Epithelial cell of prostate (primary cell): ENCODE measurements at places on chromosomes 1 and 21.

DNA sequence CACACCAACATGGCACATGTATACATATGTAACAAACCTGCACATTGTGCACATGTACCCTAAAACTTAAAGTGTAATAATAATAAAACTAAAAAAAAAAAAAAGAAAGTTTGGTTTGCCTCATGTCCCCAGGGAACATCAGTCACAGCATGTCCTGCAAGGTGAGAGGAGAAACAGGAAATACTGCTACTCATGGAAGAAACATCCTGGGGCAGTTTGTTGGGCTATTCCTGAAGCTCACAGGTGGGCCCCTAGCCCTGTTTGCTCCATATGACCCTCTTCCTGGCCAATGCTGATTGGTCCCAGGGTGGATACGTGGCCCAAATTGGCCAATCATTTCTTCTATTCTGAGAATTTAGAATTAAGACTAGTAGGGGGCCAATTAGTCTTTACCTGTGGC, 103.4 kb upstream of the ADAR start:
- no peak for DNase-seq

- DNase-seq: no peak
Measured at GRCh38 chr1:159088050-159088449, 11.5 kb upstream of the AIM2 start.

DNA sequence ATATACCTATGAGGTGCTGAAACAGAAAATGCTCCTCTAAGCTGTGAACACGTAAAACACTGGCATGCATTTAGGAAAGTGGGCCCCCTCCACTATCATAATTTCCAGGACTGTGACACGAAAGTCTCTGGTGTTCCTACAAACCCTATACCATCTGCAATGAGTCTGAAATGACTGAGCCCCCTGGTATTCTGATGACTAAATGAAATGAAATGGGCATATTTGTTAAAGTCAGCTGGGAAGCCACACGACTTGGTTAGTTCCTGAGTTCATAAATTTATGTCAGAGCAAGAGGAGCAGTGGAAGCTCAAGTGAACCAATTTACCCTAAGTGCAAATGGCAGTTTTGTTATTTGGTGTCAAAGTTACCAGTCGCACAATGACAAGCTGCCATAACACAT, 182.3 kb downstream of the KCTD3 start:
- no peak for DNase-seq

DNA sequence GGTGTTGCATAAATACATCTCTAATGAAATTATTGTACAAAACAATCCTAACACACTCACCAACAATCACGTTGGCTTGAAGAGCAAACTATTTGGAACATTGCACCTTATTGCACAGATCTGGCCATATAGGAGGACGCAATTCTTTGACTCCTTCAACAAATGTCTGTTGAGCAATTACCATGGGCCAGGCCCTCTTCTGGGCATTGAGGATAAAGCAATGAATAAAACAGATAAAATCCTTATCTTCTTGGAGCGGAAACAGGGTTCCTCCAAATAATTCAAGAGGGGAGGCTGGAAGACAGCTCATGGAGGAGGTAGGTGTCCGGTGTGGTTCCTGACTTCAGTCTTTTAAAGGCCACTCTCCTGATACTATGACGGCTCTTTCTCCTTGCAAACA, 43.3 kb downstream of the PAX7 start:
- DNase-seq: no peak

DNA sequence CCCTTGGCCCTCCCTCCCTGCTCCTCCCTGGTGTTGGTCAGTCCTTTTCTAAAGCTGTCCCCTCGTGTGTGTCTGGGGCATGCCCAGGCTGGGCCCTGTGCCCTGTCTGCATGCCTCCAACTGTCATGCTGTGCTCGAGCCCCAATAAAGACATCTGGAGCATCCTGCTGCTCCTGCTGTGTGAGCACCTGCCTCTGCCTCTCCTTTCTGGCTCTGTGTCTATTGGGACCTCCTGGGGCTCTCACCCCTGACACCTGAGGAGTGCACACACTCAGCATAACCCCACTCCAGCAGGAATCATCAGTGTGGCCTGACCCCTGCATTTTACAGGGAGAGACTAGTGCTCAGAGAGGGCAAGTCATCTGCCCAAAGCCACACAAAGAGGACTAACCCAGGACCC, 23.7 kb downstream of the KCNC4 start:
- DNase-seq: no peak

DNA sequence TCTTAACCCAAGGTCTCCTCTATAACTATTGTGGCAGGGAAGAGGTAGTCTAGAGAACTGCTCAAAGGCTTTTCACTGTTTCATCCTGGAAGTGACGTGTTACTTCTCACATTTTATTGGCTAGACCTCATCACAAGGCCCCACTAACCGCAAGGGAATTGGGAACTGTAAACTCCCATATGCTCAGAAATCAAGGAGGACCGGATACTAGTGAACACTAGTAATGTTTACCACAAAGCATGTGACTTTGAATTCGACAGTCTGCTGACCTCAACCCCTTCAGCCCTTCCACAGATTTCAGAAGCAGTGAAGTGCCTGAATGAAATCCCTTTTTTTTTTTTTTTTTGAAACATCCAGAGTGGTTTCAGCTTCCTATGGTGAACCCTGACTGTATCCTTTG, 3.4 kb upstream of the EEIG2 start:
- no peak for DNase-seq

GRCh38 chr1:100626397-100626796, 88.5 kb downstream of the GPR88 start:
- DNase-seq: no peak

DNA sequence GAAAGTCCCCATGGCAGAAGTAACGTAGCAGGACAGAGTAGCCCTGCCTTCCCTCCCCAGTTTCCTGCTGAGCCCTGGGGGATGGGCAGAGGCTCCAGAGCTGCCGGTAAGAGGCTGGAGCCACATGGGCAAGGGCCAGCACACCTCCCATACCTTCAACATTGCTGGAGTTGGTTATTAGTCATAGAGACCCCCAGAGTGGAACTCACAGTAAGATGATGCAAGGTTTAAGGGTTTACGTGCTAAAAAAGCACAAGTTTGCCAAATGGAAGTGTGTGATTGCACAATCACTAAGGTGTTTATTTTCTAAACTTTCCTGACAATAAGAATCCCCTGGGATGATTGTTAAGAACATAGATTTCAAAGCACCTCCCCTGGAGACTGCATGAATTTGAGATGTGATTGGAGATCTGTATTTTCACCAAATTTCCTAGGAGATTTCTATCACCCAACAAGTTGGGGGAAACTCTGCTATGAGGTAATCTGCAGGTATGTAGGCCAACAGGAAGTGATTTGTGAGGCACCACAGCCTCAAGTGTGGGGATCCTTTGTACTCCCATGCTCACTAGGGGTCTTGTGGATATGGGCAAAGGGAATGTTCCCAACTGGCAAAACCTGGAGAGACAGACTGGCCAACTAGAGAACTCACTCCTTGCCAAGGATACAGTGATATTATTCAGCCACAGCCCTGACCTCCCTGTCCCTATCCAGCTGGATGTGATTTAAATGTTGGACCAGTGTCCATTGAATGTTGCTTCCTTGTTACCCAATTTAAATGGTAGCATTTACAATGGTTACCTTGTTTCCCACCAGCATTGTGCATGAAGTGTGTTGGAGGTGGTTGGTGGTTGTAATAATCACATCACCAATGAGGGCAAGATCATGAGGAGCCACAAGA, 37.1 kb upstream of the CSF1 start:
- no peak for DNase-seq

DNA sequence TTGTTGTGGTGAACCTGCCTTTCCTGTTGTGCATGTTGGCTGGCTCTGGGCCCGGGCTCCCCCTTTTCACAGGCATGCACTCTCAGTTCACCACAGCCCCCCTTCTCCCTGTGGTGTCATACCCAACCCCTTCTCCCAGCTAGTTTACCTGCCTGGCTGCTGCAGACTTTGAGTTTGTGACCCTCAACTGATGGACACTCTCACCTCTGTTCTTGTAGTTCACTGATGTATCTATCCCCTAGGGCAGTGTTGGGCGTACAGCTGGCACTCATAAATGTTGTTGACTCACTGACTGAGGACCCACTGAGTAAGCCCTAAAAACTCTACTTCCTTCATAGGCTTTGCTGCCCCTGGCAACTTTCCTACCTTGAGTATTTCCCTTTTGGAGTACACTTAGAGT, 54.9 kb downstream of the WDR64 start:
- DNase-seq: peak; percentile 88

DNA sequence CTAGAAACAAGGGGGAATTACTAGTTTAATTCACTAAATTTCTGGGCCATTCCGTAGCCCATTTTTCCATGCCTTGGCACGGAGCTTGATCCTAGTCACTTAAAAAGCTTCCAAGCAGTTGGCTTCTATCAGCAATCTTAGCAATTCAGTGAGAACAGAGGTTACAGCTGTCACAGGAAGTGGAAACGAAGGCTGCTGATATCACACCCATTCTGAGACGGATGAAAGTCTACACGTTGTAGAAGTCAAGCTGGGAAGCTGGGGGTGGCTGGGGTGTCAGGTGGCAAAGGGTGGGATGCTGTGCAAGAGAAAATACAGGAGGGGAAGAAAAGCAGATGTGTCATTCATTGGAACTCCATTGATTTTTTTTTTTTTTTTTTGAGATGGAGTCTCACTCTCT, 11.8 kb upstream of the STMN1 start:
- DNase-seq: no peak

GRCh38 chr1:2214541-2215241, 13.4 kb upstream of the SKI start:
- no peak for DNase-seq

DNA sequence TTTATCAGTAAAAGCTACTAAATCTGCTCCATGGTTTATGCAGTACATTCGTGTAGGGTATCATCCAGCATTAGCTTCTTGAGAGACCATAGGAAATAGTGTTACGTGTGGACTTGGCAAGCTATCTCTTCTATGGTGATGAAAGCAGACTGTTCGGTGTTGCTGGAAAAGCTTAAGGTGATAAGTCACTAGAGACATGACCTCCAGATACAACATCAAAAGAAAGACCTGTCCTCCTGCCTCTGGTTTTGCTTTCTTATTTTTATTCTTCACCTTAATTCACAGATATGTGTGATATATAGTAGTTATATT, 53.5 kb upstream of the S1PR1 start:
- no peak for DNase-seq

GRCh38 chr1:234988536-234988935, 140.1 kb downstream of the TOMM20 start:
- DNase-seq: no peak

GRCh38 chr1:25991937-25992688, 5.8 kb downstream of the PAFAH2 start:
- no peak for DNase-seq

DNA sequence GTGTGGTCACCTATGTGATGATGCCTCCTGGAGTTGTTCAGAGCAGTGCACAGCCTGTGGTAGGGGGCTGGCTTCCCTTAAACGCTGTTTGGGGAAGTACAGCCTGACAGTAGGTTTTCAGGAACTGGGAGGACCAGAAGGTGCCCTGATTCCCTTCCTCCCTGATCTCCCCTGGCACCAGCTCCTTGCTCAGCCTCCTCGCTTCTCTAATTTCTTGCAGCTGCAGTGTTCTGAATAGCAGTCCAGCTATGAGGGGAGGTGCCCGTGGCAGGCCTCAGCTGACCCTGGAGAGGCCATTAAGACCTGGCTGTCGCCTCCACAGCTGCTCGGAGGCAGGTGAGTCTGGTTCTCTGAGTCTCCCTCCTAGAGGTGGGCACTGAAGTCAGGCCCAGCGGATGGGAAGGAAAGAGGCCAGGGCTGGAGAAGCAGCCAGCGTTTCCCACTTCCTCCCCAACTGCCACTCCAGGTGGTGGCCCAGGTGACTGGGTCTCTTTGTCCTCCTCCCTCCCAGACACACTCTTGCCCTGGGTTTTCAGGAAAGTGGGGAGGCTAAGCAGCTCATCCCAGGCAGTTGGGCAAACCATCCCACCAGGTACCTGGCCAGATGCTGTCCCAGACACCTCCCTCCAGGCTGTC, 52.0 kb upstream of the RPL11 start:
- DNase-seq: no peak

DNA sequence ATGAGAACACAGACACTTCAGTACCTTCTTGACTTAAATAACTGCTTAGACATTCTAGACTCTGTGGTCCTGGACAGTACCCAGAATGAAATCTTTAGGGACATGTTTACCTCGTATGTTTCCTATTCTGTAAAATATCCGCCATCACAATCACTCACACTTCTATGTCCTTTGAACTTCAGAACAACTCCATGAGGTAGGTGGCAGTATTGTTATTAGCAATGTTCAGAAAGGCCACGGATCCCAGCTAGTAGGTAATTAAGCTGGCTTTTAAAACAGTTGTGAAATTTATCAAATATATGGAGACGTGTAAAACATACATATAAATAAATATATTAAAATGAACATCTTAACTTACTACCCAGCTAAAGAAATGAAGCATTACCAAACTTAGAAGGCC, 83.4 kb downstream of the CACHD1 start:
- DNase-seq: no peak

GRCh38 chr1:245791410-245792312, 636.9 kb downstream of the KIF26B start:
- no peak for DNase-seq

DNA sequence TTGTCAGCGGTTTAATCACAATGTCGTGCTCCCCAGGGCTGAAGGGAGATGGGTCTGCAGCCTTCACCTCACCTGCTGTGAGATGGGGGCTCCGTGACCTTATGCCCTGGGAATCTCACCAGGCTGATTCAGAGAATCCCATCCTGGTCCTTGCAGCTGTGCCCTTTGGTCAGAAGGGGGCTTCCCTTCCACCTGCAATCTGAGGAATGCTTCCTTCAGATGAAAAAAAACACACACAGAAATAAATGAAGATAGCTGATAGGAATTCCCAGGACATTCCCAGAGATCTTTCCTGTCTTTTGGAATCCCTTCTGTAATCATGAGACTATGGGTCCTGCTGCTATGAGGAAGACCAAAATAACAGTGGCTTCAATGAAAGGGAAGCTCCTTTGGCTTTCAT, 127.0 kb upstream of the VAMP3 start:
- DNase-seq: no peak

DNA sequence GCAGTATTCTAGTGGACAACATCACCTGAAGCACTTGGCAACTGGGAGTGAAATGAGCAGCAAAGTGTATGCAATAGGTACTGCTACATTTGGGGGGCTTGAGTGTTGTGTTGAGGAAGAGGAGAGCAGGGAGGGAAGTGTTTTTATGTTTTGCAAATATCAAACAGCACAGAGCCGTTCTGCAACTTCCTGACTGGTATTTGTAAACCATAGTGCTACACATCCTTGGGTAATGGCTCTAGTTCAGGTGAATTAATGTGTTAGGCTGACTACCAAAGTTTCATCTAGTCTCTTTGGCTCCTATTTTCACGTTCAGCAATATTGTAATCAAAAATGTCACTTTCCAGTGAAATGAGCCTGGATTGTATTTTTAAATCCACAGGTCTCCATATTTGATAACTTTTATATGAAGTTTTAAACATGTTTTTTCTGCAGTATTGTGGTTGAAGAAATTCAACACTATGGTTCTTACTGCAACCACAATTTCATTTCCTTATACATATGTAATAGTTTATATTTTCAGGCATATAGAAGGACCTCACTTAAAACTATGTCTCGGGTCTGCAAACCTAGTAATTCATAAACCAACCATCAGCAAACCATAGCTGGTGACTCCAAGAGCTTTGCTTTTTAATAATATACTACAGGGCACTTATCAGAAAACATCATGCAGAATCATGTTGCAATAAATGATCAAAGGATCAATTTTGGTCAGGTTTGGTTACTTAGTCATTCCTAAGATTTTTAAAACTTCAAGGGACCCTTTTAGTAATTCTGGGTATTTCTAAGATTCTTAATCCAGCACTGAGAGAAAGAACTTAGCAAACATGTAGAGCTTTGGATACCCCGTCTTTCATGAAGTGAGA, 18.8 kb downstream of the ZBTB37 start:
- no peak for DNase-seq

GRCh38 chr21:36542312-36543101, 62.6 kb upstream of the CLDN14 start:
- DNase-seq: no peak
